ENCODE measurements at places on chromosomes 5 and 9. TPM values are rescaled to one million over a fixed set of nuclear protein-coding genes. Genes with fewer than 3 reads are reported as not detected.

FRRS1L gene
- total RNA-seq: 0.30 TPM

GHR gene
- total RNA-seq: 0.54 TPM

GRCh38 chr9:13179257-13179656 is 100.2 kb downstream of the MPDZ start:
- no peaks in the 10 kb centered on the region for H3K27me3 ChIP-seq
- no peak overlapping the region for H3K27ac ChIP-seq
- H3K36me3 ChIP-seq: no peaks in the 10 kb centered on the region
- H3K4me3 ChIP-seq: no peak overlapping the region
- no peaks in the 10 kb centered on the region for H3K4me1 ChIP-seq
- no peak for DNase-seq

NIPBL gene
- total RNA-seq: 48.1 TPM

Data from Caco-2 (cell line).